ENCODE measurements at places on chromosomes 5 and 9.
A peak's percentile ranks its signal among the peaks of the same experiment; 100 is the strongest.

DNA sequence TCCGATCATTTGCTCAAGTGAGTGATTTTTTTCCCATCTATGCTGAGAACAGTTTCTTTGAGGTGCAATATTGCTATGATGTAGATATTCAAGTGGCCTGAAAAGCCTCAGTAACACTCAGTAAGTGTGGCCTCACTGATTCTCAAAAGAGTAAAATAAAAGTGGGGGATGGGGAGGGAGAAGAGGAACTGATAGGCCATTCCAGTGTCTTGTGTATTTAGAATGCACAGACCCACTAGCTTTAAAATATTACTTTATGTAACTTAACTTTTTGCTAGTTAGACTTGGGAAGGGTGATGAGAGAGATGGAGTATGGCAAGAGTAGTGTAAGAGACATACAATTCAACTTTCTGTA is 79.5 kb upstream of the ZNF608 start:
- peak; percentile 3 for DNase-seq

DNA sequence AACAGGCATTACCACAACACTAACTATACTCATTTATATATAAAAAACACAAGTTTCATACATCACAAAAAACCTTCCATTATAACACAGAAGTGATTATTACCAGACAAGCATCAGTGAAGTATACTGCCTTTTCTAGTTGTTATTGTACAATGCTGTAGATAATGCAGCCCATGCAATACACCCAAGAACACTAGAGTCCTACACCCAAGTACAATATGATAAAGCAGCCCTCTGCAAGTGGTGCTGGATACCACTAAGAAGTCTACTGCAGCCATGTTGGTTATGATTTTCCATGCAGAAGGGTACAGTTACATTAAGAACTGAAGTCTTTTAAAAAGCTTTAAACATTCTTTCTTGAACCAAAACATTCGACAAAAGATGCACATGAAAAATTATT is 10.3 kb downstream of the ZFAND5 start:
- DNase-seq = no peak

DNA sequence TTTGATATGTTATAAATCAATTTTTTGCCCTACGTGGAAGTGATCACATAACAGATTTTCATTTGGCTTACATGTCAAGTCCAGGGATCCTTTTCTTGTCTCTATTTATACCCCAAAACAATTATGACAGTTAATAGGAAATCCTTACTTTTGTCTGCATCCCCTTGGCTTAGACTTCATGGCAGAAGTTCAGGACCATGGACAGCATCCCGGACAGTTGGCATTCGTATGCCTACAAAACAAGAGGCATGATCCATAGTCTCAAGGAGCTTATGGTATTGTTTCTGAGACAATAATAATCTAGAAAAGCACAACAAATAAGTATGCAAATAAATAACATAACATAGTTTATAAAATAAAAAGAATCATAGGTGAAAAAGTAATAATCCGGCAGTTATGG is 214.3 kb upstream of the GRIA1 start:
- no peak for DNase-seq

GRCh38 chr5:75843319-75843718 is 126.1 kb upstream of the POC5 start:
- DNase-seq = no peak

DNA sequence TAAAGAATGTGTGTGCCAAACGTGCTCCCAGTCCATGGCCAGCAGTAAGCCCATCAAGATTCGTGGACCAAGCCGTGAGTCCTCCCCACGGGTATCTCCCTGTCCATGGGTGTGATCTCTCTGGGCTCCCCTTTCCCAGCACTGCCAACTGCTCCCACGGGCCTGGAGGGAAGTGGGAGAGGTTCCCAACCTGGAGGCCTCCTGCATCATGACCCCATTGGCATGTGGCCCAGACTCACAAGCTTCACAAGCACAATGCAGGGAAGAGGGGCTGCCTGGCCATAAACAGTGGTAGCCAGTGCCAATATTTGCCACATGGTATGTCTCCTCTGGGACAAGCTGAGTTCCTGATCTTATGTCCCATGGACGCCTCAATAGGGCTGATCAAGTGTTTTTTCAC is 59.1 kb downstream of the ABLIM3 start:
- DNase-seq = no peak

DNA sequence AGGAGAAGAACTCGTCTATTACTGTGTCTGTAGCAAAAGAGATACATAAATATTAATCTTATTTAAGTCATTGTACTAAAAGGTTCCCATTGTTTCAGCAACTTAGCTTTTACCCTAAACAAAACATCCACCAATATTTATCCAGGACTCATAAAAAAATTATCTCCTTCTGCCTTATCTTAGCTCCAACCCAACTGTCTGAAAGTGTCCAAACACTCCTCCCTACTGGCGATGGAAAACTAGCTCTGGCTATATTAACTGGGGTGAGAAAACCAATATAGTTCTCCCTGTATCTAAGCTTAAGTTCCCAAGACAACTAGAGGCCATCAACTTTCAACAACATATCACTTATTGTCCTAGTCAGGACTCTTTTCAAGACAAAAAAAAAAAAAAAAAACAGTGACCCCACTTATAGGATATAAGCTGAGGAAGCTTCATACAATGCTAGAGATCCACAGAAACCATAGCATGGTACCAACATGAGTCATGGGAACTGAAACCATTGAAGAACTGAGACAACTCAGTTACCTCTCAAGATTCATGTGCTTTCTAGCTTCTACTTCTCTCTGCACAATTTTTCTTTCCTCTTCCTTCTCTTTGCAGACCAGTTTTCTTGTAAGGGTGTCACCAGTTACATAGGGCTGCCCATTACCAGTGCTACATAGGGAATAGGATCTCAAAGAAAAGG is 150.7 kb upstream of the RASA1 start:
- no peak for DNase-seq

DNA sequence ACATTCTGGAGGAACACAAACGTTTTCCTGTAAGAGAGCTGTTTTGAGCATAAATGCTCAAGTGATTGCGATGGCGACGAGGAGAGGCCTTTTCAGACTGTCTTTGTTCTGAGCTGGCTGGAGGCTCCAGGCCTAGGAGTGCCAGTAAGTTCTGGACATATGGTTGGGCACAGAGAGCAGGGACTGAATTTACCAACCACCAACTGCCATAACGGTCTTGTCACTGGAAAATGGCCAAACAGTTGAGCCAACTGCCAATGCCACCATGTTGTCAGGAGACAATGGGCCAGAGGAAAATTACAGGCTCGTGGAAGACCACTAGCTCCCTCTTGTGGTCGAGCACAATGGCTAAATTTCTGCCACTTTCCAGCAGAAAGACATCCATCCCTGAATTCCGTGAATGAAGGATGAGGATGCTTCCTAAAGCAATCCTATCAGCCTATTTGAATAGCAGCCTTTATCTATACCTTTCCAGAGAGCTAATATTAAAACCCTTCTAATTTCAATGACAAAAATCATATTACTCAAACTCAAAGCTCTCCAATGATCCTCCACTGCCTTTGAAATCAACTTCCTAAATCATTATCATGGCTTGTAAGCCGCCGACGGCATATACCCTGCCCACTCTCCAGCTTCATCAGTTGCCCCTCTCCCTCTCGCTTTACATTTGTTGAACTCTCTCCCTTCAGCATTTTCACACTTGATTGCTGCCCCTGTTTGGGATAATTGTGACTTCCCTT is 66.9 kb upstream of the GLIS3 start:
- DNase-seq = peak; percentile 22

GRCh38 chr5:93251347-93251746 is 329.7 kb downstream of the NR2F1-AS1 start:
- DNase-seq = no peak

GRCh38 chr9:126942399-126942798 is 27.8 kb downstream of the RALGPS1 start:
- no peak for DNase-seq

DNA sequence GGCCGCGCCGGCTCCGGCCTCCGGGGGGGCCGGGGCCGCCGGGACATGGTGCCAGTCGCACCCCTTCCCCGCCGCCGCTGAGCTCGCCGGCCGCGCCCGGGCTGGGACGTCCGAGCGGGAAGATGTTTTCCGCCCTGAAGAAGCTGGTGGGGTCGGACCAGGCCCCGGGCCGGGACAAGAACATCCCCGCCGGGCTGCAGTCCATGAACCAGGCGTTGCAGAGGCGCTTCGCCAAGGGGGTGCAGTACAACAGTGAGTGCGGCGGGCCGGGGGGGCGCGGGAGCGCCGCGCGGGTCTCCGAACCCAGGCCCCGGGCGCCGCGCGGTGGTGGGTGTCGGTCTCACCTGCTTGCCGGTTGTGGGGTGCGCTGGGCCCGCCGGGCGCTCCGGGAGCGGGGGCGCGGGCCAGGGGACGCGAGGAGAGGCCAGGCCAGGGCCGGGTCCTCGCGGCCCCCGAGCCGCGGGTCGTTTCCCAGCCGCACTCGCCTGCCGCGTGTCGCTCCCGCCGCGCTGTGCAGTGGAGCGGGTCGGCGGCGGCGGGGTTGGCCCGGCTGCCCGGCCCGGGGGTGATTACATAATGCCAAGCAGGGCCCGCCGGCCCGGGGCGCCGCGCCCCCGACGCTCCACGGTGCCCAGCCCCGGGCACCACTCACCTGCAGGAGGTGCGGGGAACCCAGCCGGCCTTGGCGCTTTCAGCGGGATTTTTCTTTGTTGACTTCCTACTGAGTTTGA is 492 bp downstream of the RABL6 start:
- DNase-seq = peak; percentile 54

DNA sequence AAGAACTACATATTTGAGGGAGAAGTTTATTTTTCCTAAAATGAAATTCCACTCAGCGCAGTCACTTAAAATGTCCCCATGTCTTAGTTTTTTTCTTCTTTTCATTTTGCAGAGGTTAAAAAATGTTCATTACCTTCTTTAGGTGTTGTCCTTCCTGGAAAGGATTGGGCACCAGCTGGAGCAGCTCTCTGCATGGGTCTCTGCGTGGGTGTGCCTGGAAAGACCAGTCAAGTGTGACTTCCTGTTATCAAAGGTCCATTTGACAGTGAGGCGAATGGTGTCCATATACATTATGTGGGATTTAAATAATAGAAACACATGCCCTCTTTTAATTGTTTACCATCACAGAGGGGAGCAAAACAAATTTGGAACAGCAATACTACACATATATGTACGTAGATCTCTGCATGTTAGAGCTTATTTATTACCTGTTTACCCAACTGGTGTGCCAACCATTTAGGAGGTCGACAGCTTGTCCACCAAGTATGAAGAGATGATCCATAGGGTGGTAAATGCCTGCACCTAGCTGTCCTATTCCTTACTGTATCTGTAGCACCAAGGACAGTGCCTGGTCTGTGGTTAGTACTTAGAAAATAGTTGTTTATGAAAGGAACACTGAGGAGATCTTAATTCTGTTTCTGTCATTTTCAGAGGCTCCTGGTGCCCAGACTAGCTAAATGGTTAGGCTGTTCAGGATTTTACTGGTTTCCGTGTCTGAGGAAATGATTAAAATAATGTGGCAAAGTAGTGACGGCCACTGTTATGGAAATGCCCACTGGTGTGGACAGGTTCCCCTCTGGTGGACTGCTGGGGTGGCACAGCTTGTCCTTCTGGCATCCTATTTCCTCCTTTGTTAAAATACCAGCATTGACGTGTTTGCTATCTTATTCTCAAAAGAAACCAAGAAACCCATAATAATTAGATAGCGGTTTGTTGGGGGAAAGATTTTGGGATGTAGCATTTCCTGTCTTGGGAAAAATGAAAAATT is 200.4 kb downstream of the MAST4 start:
- no peak for DNase-seq

DNA sequence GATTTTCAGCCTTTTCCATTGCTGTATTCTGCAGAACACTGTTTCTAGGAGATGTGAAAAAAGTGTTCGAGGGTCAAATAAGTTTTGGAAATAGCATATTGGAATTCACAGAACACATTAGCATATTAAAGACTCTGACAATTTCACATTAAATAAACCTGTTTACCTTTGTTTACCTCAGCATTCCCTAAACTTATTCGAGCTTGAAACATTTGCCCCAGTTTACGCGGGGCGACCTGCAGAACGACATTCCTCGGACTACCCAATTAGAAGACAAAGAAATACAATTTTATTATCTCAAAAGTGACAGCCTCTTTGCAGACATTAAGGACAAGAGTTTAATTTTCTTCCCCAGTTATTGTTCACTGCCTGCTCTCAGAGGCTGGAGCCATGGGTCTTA is 110.3 kb upstream of the NFIB start:
- no peak for DNase-seq

GRCh38 chr5:135694012-135694411 is 115.2 kb upstream of the CXCL14 start:
- DNase-seq = no peak

DNA sequence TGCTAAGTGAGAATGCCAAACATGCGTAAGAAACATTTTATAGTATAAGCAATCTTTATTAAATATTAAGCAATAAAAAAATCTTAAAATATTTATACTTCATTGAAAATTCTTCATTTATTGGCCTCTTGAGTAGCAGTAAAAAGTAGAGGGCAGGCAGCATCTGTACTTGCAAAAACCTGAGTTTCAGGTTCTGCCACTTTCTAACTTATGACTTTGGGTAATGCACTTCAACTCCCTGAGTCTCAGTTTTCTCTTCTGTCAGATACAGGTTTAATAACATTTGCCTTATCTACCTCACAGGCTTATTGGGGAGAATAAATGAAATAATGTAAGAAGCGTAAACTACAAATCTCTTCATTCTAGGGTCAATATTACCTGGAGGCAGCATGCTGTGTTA is 19.8 kb upstream of the MCTP1 start:
- DNase-seq = no peak

GRCh38 chr9:129863059-129863690 is 27.9 kb downstream of the USP20 start:
- DNase-seq = no peak

DNA sequence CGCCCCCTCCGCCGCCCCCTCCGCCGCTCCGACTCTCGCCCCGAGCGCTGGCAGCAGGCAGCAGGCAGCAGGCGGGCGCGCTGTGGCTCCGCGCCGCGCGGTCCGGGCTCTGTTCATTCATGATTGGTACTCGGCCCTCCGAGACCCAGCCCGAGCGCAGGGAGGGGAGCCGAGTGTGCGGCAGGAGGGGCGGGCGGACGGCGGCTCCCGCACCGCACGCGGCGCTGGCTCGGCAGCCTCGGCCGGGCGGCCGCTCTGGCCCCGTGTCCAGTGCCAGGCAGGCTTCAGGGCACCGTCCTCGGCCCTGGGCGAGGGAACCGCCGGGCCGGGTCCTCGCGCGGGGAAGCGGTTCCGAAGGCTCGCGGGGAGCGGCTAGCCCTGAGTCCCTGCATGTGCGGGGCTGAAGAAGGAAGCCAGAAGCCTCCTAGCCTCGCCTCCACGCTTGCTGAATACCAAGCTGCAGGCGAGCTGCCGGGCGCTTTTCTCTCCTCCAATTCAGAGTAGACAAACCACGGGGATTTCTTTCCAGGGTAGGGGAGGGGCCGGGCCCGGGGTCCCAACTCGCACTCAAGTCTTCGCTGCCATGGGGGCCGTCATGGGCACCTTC is at the start of gene KCNIP1:
Gene KCNIP1, plus strand, starts transcription at position 31 of the 607 bp plus-strand sequence.
- no peak for DNase-seq

Measured in germinal center (tissue), 1 donor.